AG08395 (cell line): ENCODE measurements at places on chromosomes 1 and 21.

DNA sequence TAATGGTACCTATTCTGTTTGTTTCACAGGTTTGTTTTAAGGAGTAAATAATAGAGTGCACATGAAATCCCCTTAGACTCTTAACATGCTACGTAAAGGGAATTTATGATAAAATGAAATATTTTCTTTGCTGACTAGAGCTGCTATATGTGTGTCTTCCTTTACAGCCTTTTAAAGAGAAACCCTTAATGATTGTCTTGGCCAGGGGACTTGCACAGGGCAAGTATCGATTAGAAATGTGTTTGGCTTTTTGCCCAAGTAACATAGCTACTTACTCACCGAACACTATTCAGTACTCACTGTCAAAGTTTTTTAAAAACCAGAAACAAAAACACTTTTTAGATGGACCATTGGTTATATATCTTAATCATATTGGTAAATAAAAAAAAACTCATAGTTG, 71.3 kb upstream of the KIAA1614 start:
- no peak for DNase-seq

DNA sequence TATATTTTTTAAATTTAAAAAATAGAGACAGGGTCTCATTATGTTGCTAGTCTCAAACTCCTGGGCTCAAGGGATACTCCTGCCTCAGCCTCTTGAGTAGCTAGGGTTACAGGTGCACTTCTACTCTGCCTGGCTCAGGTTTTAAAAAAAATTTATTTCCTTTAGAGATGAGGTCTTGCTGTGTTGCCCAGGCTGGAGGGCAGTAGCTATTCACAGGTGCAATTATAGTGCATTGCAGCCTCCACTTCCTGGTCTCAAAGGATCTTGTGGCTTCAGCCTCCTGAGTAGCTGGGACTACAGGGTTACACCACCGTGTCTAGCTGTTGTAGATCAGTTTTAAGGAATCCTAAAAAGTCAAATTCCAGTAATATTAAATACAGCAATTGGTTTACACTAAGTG, 5.0 kb downstream of the RNF11 start:
- no peak for DNase-seq

GRCh38 chr1:44646261-44647110, 27.8 kb downstream of the TMEM53 start:
- DNase-seq, result no peak

GRCh38 chr1:175704621-175705020, 38.8 kb downstream of the TNR start:
- DNase-seq, result no peak

DNA sequence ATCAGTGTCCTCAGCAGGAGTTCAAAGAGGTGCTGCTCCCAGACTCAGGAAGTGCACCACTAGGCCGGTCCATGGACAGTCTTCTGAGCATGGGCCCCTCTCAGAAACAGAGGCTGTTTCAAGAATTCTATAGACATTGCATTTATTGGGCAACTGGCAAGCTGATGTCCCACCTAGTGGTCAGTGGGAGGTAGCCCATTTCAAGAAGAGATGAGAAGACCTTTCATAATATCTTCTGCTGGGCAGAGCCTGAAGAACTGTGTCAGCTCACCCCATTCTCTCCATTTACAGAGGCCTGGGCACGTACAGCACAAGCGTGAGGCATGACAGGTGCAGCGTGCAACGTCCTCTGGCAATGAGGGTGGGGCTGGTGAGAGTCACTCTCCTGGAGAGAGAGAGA, 216.0 kb downstream of the DYRK1A start:
- peak; percentile 73 for DNase-seq

DNA sequence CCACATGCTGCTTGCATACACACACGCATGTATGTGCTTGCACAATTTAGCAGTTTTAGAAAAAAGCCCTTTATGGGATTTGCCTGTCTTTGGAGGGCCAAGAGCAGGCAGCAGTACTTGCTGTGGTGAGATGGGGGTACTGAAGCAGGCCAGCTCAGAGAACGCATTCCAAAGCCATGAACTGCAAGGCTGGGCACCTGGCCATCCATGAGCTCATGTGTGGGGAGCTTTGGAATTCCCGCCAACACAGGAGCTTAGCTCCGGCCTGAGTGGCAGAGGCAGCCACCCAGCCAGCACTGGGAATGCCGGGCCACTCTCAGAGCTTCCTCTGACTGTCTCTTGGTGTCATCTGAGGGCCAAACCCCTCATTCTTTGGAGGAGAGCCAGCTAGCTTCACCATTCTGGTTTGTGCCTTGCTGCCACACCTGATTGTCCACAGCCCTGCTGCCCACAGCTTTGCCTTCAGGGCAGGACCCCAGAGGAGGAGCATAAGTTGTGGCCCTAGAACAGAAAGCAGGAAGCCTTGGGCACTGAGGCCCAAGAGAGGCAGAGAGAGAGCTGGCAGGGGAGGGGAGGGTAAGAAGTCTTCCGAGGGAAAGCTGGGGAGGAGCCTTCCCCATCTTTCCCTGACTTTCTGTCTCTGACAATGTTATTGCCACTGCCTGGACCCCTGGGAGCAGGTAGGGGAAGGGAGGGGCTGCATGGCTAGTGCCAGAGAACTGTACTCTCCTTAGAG, 92.1 kb upstream of the POU3F1 start:
- peak; percentile 96 for DNase-seq

- no peak for DNase-seq
Observed at GRCh38 chr1:19423130-19423529, 62.2 kb downstream of the CAPZB start.

DNA sequence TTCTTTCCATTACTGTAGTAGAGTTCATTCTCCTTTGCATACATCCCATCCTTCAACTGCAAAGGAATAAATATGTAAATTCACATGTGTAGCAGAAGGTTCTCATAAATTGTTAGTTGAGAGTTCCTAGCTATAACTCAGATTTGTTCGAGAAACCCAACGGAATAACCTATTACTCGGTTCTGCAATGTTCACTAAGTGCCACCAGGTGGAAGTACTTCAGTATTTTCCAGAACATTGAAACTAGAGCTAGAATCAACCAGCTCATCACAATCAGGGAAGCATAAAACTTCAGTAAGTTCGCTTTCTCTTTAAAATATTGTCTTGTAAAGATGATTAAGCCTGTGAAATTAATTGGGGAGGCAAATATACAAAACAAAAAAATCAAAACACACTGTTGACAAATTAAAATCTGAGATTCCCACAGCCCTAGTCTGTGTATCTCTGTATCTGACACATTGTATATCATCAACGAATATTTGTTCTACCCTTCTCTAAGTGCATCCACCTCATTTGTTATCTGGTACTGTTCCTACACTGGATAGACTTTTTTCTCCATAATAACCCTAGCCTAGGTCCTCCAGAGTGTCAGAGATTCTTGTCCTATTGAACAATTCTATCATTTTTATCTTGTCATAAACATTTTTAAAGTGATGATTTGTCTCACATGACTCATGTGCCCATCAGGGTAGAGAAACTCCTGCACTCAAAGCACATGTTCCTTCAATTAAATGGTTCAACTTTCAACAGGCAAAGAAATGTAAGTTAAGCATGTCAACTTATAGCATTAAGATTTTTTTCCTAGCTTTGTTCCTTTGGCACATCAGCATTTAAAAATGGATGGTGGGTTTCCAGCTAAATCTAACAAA, 31.9 kb downstream of the MROH9 start:
- peak; percentile 54 for DNase-seq

GRCh38 chr1:8239306-8240023, 78.4 kb upstream of the SLC45A1 start:
- DNase-seq, result no peak

- peak; percentile 97 for DNase-seq
Observed at GRCh38 chr1:156746728-156747631, 4.5 kb downstream of the HDGF start.
